Vagina (tissue), 2 donors: ENCODE measurements at places on chromosomes 1 and 21.

- no peak for DNase-seq
Measured at GRCh38 chr1:159983681-159984080, 29.6 kb upstream of the SLAMF9 start.

DNA sequence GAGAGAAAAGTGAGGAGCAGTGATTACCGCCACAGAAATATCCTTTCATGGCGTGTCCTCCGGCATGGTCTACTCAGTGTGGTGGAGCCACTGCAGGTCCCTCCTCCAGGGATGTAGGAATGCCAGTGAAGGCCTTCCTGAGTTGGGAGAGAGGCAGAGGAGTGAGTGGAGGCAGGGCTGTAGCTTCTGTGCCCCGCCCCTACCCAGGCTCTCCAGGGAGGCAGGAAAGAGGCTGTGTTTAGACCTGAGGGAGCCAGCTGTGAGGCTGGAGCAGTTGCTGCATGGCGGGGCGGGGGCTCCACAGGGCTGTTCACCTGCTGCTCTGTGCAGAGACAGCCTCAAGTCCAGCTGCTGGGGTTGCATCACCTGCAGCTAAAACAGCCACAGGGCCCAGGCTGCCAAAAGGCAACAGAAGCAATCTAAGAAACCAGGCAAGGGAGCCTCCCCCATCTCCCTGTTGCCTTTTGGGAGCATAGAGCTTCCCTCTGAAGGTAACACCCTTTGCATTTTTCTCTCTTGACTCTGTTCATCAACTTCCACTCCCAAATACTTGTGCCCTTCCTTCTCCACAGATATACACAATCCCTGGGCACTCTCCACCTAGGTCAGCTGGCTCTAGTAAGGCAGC, 801 bp upstream of the ANXA9 start:
- no peak for DNase-seq

- DNase-seq = no peak
Measured at GRCh38 chr1:11298390-11299224, 25.6 kb downstream of the UBIAD1 start.

GRCh38 chr1:194830387-194830786, 1644.0 kb upstream of the B3GALT2 start:
- DNase-seq = no peak

DNA sequence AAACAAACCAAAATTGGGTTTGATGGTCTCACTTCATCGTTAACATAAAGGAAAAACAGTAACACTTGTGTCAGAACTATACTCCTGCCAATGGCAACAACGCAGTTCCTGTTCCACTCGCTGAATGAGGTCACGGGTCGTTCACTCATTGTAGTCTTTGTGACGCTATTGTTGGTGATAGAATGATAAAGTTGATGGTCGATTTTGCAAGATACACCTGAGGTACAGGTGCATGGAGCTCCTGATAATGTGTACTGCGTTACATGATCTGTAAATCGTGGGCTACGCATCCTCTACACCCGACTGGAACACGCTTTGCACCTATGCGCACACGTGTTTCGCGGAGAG, 391 bp upstream of the CENPS start:
- DNase-seq = no peak

DNA sequence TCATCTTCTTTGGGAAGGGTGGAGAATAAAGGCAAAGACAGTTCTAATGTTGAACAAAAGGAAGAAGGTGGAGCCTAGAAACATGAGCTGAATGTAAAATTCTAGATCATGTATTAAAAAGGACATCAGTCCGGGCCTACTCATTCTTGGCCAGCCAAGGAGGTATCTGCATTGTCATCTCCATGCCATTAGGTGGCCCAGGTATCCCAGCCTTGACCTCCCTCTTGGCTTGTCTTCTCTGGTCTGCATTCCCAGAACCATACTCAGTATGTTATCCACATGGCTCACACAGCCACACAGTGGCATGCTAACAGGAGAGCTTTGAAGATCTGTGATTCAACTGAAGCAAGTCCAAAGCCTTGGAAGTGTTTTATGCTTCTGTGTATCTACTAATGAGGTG, 369.8 kb upstream of the KAZN start:
- DNase-seq = no peak
